Lower leg skin (tissue), 4 donors: ENCODE measurements at places on chromosomes 6 and 20.
A peak's percentile ranks its signal among the peaks of the same experiment; 100 is the strongest.

DNA sequence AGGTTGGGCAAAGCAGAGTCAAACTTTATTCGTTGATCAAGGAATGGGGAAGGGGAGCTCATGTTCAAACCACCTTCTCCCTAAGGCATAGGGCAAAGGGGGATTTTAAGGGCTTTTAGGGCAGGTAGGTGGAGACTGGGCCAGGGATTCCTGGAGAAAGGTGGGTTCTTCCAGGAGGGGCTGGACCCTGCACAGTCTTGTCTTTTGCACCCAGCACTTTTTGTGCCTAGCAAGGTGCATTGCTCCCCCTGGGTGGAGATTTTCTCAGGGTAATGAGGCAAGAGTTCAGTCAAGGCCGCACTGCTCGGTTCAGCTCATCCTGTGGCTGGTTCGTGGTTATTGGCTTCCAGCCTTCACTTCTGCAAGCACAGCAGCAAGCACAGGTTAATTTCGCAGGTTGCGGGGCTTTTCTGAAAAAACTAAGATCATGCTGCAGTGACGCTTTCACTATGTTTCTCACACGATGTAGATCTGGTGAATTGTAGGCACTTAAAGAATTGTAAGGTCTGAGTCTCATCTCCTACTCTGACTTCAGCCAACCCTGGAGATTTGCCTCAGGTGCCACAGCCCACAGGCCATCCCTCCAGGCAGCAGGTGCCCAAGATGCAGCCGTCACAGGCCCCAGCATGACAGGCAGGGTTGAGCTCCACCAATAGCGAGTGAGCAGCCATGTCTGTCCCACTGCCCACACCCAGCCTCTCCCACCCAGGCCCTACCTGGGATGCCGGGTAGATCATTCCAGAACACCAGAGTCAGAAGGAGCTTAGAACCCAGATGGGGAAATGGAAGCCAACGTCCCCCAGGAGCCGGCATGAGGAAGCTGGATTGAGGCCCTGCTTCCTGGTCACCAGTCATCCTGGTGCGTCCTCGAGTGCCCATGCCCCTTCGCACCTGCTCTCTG is 37.1 kb downstream of the SUN5 start:
- DNase-seq = no peak

GRCh38 chr6:77463308-77463860 is at the start of gene HTR1B:
HTR1B (minus strand) TSS chr6:77463491; CDS start chr6:77463403, 88 bp downstream.
- DNase-seq = peak; percentile 82

DNA sequence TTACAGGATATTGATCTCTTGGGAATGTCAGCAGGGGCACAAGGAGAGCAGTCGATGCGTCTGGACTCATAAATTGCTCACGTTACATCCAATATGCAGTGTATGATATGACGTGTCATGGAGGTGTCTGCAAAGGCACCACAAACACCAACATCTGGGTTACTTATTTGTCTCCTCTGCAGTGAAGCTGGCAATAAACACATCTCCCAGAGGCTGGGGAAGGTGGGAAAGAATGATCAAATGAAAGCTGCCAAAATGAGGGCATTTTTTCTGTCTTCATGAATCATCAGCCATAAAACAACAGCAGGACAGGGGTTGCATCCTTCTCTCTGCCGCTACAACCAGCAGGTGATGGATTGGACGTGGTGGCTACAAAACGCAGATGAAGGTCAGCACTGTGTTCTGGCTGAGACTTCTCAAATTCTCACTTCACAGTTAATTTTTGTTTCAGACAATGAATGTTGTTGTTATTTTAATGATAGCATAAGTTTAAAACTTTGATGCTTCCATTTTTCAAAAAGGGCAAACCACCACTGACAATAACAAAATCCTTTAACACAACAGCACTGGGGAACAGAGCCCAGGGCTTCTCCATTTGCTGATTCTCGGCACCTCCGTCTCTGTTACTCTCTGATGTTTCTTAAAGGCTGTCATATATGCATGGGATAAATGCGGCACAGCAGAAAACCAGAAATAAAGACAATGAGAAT is 47.5 kb downstream of the ERMARD start:
- DNase-seq = no peak

DNA sequence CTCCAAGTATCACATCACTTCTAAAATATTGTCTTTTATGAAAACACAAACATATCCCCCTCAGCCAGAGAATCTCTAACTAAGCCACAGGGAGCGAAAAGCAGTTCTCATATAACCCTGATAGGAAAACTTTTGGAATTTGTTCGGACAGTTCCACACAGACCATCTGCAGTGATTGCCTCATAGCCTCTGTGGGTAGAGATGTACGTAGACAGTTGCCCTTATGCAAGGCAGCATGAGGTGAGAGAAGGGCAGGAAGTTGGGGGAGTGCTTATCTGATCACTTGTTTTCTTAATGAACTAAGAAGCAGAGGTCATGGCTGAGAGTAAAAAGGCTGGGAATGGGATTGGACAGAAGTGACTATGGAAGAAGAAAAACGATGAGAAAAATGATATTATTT is 39.6 kb downstream of the SLC23A2 start:
- DNase-seq = no peak

DNA sequence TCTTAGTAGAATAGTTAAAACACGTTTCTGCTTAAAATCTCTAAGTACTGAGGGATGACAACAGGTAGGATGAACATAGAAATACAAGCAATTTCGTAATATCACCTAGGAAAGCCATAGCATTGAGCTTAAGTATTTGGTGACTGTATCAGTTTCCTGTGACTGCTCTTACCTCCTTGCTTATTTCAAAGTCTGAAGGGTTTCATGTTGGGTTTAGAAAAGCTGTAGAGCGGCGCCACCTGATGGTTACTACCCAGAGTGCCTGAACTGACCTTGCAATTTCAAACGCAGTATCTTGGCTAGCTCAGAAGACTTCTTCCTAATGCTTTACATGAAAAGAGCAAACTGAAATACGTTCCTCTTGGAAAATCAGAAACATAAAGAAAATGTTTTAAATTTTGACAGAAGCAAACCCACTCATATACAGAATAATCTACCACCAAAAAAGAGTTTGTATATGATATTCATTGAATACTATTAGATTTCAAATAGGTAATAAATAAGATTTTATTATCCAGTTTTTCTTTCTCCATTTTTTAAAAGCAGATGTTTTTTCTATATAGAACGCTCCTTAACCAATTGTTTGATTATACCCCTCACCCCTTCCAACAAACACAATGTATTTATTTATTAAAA is 82.3 kb upstream of the RIPOR2 start:
- DNase-seq = peak; percentile 76

DNA sequence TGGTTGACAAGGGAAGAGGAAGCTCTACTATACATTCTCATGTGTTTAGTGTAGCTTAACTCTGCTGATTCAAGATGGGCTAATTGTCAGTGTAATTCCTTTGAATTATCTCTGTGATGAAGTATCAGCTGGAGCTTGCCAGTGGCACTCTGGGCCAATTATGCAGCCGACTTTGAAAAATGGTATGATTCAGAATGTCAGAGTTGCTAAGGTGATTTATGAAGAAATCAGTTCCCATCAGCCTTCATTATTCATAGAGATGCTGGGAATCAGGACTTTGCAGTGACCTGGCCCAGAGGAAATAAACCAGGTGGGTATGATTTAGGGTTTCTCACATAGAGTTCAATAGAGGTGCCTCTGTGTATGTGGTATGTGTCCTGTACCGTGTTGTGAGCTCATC is 33.4 kb downstream of the KCNS1 start:
- DNase-seq = no peak

GRCh38 chr6:16487996-16488674 is 249.7 kb downstream of the GMPR start:
- no peak for DNase-seq

DNA sequence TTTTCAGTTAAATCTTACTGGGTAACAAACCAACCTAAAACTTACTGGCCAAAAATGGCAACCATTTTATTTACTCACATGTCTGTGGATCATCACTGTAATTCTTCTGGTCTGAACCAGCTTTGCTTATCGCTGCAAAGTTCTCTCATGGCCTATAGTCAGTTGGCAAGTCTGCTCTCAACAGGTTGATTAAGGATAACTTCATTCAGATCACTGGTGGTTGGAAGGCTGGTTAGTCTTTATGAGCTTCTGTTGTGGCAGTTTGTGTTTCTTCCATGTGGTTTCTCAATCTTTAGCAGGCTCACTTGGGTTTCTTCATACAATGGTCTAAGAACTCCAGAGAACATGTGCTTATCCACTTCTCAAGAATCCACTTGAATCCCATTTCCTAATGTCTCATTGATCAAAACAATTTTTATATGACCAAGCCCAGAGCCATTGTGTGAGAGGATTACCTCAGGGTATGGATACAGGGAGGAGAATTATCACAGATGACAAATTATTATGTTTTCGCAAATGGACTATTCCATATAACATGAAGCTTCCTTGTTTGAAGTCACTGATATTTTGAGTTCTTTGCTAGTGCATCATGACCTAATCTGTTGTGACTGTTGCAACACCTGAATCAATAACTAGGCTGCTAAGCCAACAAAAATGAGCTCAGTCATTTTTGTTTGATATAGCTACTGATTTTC is 155.4 kb upstream of the BMP2 start:
- DNase-seq = no peak

- DNase-seq = peak; percentile 53
These were observed 110.7 kb upstream of the PHACTR1 start for GRCh38 chr6:12605888-12606345.

DNA sequence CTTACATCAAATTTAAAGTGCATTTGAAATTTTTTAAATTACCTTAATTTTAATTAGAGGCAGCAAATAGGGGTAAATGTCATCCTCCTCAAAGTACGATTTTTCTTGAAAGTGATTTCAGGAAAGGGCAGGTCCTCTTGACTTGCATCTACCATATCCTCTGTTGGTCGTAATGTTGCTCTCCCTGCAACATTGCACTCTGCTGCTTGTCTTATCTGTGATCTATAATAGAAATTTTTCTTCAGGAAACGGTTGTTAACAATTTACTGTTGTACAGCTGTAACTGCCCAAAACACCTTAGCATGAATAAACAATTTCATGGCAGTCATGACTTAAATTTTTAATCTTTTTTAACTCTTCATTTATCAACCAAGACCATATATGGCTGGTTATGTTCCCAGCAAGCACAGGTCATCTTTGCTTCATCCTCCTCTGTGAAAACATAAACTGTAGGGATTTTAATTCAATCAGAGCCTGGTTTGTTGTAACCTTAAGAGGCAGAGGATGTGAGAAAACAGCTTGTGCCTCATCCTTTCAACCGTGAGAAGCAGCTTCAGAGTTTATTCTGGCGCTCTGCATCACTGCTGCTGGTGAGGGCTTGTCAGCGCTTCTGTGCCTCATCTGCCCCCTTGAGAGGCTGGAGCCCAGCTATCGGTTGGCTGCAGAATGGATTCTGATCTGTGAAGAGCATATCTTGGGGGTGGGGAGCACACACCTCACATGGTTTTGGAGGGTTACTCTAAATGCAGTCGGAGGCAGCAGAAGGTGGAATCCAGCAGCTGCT is 56.0 kb downstream of the CTNNBL1 start:
- no peak for DNase-seq

GRCh38 chr6:71206089-71206488 is 82.5 kb upstream of the OGFRL1 start:
- no peak for DNase-seq

- peak; percentile 79 for DNase-seq
These were observed 221.8 kb downstream of the ANKRD60 start for GRCh38 chr20:58006346-58007316.

DNA sequence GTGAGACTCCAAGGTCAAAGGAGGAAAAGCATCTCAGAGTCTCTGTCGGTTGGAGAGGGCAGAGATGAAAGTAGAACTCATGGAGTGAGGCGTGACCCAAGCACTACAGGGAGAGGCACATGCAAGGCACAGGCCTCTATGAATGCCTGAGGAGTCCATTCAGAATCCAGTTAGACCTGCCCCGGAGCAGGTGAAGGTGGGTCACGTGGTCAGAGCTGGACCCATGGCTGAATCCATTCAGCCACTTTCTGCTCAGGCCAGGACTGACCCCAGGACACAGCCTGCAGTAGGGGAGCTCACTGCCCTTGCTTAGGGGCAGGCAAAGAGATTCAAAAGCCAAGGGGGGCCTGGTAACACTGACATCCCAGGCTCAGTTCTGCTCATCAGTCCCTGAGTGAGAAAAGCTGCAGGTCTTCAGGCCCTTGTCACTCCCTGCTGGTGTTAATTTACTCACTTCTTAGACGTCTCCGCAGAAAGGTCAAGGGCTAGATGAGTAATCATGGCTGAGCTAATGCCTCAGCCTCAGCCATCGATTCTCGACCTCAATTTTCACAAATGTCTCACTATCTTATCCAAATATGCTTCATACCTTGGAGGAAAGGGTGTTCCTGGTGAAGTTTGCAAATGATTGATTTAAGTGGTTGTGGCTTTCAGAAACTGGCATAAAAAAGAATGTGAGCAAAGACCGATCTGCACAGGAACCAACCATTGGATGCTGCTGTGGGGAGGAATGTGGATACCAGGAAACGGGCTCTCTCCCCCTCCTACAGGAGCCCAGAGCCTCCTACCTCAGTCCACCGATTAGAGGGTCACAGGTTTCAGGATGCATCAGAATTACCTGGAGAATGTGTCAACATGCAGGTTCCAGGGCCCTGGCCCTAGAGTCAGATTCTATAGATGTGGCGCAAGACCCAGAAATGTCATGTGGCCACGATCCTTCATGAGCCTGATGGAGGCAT is 584.4 kb downstream of the PTPRT start:
- DNase-seq = no peak

- no peak for DNase-seq
These were observed 130.8 kb upstream of the SLC22A23 start for GRCh38 chr6:3587660-3588059.

DNA sequence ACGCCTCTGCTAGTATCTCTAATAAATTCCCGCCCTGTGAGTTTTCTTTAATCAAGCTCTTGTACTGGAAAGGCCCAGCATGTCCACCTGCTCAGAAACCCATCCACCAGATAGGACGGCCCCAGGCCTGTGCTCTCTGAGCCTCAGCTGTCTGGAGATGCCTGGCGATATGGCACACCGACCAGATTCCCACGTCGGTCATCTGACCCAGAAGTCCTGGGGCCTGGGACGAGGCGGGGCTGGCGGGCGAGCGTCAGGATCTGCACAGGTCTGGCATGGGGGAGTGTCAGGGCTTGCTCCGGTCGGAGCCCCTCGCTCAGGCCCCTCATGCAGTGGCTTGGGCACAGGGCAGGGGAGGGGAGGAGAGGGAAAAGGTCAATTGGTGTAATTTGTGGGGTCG is 10.2 kb downstream of the RNASET2 start:
- no peak for DNase-seq

DNA sequence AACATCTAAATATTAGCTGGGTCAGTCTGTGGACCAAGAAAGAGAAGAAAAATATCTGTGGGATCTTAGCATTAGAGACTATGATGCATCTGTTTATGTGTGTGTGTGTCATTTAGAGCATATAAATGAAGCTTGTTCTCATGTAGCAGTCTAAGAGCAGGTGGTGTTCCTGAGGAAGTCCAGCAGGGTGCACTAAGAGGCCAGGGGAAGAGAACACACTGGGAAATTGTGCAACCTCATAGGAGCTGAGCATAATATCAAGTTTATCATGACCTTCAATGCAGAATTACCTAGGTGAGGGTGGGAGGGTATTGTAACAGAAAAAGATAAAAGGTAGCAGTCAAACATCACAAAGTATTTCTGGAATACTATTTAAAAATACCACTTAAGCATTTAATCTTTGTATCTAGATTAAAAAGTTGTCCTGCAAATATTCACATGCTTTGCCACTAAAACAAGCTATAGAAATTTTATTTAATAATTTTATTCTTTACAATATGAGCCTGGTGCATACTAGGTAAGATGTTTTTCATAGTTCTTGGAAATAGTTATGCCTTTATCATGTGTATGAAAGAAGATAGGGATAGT is 80.5 kb downstream of the SMPDL3A start:
- DNase-seq = no peak
